ENCODE measurements at places on chromosomes 2 and 18.
A peak's percentile ranks its signal among the peaks of the same experiment; 100 is the strongest.

- DNase-seq, result no peak
Measured at GRCh38 chr2:60520917-60521539, 32.4 kb downstream of the BCL11A start.

GRCh38 chr2:159555651-159556392 lies 60.5 kb downstream of the BAZ2B start:
- DNase-seq, result no peak

GRCh38 chr2:49619804-49620203 lies 465.5 kb upstream of the FSHR start:
- DNase-seq, result no peak

DNA sequence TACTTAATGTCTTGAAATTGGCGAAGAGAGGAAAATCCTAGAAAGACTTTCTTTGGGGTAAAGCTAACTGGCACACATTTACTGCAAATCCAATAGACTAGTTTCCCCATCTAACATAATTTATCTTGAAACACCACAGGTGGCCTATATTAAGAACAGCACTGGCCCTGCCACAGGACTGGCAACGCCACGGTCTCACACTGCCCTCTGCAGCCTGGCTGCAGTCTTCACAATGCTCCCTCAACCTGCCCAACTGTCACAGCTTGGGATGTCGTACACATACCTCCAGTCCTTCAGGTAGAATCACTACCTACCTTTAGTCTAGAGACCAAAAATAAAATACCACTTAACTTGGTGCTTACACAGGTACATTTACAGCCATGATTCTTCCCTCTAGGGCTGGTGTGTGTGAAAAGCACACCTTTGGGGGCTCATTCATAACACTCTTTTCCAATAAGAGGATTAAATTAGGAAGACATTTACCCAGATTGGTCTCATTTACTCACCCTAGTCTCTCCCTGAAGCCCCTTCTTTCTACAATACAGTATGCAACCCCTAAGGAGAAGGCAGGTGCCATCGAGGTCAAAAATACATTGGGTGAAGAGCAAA lies 222.2 kb downstream of the C1D start:
- DNase-seq, result peak; percentile 57

GRCh38 chr2:182229297-182229696 lies 197.5 kb downstream of the PDE1A start:
- DNase-seq, result no peak

DNA sequence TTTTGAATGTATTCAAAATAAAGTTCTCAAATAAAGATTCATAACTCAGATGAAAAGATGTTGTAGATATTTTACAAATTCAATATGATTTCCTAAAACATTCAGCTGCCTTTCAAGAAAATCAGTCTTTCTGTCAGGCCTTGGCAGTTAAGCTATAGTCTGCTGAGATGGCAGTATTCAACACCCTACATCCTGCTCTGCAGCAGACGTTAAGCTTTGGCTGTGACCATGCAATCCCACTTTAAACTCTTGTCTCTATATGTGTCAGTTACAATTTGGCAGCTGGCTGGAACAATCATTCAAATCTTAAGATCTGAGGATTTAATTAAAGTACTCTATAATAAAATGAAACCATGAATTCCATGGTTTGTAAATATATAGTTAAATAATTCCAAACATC lies 567.3 kb upstream of the ZNF804A start:
- DNase-seq, result no peak

GRCh38 chr2:34985474-34985873 lies 1370.1 kb upstream of the CRIM1 start:
- no peak for DNase-seq

DNA sequence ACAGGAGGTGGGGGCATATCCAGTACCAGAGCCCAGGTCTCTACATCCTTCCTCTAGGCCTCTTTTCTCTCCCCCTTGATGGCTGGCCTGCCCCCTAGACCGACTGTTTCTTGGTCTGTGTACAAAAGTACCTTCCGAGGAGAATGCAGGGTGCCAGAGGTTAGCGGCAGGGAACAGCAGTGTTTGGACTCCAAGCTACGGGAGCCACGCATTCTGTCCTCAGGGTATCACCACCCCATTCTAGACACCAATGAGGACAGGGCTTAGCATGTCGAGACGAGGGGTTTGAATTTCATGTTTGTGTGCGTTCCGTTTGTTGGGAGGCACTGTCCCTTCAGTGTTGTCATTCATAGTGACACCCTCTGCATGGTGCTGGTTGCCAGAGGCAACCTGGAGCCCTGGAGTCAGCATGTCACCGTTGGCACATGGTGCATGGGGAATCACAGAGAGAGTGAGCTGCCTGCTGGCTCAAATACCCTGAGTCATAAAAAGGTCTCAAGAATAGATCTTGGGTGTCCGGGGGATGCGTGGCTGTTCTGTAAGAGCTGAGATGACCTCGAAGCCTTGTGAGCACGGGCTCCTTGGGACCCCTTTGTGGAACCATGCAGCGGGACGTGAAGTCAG lies 57.2 kb upstream of the LDLRAD4 start:
- DNase-seq, result no peak

DNA sequence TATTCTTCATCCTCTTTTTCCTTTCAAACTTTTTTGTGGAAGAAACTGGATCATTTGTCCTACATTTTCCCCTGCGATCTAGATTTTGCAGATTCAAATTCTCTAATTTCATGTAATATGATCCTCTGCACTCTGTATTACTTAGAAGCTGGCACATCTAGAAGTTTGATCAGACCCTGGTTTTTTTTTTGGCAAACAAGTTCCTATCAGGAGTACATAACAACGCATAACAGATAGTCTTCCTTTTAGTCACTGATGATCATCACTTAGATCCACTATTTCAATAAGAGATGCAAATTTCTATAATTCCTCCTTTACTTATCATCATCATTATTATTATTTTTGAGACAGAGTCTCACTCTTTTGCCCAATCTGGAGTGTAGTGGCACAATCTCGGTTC lies 117.1 kb downstream of the CDH2 start:
- DNase-seq, result no peak

GRCh38 chr18:55585920-55586561 lies 2.0 kb downstream of the TCF4 start:
- no peak for DNase-seq

- no peak for DNase-seq
Measured at GRCh38 chr2:763766-764525, 86.7 kb upstream of the TMEM18 start.

DNA sequence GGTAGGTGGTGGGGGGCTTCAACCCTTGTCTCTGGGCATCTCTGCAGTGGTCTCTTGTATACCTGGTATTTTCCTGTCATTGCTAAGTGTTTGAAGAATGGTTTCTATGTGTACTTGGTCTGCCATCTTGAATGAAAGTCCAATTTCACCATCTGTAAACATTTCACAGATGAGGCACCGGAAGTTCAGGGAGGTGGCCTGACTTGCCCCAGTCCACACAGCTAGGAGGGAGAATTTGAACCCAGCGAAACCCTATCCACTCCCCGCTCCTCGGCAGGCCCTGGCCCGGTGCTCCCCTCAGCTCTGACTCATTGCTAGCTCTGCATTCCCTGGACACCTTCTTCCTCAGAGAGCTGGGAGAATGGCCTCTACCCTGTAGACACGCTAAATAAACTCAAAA lies 30.5 kb downstream of the ZAP70 start:
- no peak for DNase-seq

DNA sequence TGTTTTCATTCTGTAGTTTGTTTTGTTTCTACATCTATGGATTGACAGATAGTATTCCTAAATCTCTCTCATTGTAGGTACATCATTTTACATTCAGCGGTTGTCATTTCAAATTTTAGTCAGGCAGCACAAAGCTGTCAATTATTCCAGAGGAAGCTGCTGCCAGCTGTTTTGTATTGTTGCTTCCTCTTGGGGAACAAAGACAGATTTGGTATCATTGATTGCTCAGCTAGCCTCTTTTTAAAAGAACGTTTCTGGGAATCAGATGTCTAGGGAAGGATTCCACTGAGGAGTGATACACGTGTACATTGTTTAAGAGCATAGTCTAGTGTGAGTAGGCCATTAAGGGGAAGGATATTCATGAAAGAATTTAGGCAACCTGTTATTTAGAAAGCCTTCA lies 145.8 kb downstream of the AGPS start:
- no peak for DNase-seq

- DNase-seq, result no peak
Measured at GRCh38 chr2:127479866-127480743, 46.2 kb downstream of the IWS1 start.

- no peak for DNase-seq
Measured at GRCh38 chr2:74005786-74006185, 21.1 kb downstream of the TET3 start.

DNA sequence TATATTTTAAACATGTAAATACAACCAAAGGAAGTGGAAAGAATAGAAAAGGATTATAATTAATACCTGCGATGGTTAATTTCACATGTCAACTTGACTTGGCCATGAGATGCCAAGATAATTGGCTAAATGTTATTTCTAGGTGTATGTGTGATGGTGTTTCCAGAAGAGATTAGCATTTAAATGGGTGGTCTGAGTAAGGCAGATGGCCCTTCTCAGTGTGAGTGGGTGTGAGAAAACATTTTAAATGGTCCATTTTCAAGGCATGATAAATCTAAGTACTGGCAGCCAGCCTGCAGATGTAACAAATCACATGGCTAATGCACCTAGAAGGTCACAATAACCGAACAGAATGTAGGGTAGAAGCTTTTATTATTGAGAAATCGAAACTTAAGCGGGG lies 99.6 kb upstream of the CDH7 start:
- no peak for DNase-seq

DNA sequence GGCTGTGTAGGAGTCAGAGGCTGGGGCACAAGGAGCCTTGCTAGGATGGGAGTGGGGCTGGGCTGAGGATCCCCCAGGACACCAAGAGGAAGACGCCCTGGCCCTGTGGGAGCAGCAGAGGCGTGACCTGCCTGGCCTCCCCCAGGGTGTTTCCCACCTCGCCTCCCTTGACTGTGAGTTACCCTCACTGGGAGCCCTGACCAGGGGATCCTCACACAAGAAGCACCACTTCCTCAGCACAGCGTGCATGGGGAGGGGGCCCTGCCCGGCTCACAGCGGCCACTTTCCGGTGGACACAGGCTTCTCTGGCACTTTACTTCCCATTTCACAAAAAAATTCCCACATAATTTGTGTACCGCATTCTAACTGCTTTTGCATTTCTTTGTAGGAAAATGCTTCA lies 187.7 kb downstream of the EIPR1 start:
- DNase-seq, result no peak

- no peak for DNase-seq
Measured at GRCh38 chr2:232502911-232503808, 15.5 kb upstream of the ECEL1 start.

DNA sequence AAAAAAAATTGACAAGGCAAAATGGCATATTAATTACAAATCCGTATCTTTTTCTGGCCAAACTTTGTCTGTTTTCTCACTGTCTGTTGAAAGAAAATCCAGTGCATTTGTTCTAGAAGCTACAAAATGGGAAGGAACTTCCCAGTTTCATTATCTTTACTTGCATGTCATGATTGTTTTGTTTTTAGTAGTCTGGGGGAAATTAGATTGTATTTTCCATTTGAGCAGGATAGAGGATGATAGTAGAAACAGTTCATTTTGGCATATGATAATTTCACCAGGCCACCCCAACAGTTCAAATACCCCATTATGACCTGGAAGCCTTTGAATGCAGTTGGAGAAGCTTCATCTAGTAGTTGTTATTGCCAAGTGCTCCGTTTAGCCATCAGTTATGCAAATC lies 77.5 kb upstream of the RANBP2 start:
- DNase-seq, result no peak

- DNase-seq, result no peak
Measured at GRCh38 chr18:57659460-57660102, 37.9 kb upstream of the NARS1 start.

DNA sequence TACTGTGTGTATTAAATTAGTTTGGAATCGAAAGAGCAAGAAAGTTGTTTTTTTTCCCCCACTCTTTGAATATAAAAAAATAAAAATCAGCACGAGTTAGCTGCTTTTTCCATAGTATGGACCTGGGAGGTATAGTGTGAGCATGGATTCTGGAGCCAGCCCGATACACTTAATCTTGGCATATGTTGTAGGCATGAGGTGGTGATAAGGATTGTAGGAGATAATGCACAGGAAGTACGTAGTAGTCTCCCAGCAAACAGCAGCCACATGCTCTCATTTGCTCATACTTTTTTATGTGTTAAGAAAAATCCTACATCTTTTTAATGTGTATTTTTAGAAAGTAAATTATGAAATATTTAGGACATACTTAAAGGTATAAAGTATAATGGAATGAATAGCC lies 2.1 kb upstream of the DNAJC27 start:
- no peak for DNase-seq

DNA sequence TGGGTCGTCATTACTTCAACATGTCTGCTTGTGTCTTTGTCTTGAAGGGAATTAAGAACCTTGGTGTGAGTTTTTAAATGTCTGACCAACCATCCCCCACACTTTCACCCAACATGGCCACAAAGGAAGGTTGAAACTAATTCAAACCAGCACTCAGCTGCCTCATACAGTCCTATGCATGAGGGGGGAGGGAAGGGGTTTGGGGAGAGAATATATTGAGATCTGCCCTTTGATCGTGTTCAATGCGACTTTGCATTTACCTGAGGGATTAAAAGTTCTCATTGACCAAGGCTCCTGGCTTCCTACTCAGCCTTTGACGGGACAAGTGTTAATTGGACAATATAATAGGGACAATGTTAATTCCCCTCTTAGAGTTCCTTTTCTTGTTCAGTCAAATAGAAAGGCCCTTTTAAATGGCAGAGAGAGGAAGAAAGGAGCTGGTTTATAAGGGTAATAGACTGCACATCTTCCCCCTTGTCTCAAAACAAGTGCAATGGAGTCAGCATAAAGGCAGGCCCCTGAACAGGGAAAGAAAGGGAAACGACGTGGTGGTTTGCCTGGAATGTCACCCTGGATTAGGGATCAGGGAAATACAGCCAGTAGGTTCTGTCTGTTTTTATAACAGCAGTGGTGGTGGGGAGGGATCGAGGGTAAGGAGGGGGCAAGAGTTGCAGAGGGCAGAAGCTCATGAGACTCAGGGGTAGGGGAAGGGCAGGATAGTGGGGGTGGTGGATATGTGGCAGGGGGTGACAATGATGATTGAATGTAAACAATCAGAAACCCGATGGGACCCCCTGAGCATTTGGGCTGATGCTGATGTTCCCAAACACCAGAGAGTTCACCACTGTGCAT lies 198.7 kb downstream of the MYCN start:
- no peak for DNase-seq

GRCh38 chr2:216034065-216034464 lies 20.7 kb upstream of the MREG start:
- peak; percentile 78 for DNase-seq

GRCh38 chr2:17894005-17894404 lies 15.5 kb downstream of the KCNS3 start:
- DNase-seq, result no peak

DNA sequence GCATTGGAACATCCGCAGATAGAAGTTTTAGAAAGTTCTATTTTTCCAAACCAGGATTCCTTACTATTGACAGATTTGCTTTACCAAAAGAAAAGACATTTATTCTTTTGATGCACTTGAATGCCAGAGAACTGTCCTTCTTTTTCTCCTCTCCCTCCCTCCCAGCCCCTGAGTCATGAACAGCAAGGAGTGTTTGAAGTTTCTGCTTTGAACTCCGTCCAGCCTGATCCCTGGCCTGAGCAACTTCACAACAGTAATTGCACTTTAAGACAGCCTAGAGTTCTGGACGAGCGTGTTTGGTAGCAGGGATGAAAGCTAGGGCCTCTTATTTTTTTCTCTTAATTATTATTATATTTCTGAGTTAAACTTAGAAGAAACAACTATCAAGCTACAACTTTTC lies 33.6 kb downstream of the APCDD1 start:
- DNase-seq, result no peak

- DNase-seq, result no peak
Measured at GRCh38 chr2:72925328-72925943, 8.1 kb downstream of the EMX1 start.

All from KBM-7 (cell line).